Thymus (tissue), 14 donors: ENCODE measurements at places on chromosomes 7 and 10.
A peak's percentile ranks its signal among the peaks of the same experiment; 100 is the strongest.

DNA sequence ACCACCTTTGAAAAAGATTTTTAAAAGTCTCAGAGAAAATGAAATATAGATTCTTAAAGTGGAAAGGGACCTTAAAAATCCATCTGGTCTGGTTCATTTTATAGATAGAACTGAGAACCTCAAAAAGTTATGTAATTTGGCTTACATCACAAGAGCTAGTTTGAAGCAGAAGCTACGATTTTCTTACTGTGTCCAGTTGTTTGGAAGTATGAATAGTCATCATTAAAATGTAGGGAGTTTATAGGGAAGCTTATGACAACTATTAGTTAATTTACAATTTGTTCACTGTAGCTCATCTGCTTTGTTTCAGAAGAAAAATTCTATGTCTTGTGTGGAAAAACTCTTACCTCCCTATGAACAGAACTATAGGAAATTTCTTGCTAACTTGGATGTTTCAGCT lies 26.9 kb downstream of the ZEB1 start:
- DNase-seq, result no peak

- DNase-seq, result no peak
Measured at GRCh38 chr10:73965890-73966768, 31.8 kb upstream of the VCL start.

DNA sequence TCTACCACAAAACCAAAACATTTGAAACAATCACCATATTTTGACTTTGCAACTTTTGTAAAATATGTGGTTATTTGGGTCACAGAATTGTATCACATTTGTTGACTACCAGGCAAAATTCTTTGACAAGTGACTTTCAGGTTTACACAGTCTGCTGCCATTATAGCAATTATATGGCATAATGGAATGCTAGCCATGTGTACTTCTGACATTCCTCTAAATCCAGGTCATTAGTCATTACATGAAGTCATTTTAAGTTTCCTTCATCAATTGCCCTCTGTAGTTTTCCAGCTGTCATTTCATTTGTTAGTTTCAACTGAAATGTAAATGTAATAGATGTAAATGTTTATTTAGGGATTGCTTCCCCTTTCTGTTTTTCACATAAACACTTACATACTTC lies 137.5 kb downstream of the IMMP2L start:
- no peak for DNase-seq

- no peak for DNase-seq
Measured at GRCh38 chr10:60335708-60336107, 54.0 kb downstream of the ANK3 start.

GRCh38 chr10:69392481-69393000 lies 24.2 kb downstream of the TACR2 start:
- peak; percentile 71 for DNase-seq

- DNase-seq, result no peak
Measured at GRCh38 chr7:36391436-36392198, 2.0 kb downstream of the ANLN start.
